ENCODE measurements at places on chromosomes 11 and 22.

GRCh38 chr22:44401783-44402110 lies 89.0 kb upstream of the SHISAL1 start:
- peak; percentile 2 for DNase-seq

DNA sequence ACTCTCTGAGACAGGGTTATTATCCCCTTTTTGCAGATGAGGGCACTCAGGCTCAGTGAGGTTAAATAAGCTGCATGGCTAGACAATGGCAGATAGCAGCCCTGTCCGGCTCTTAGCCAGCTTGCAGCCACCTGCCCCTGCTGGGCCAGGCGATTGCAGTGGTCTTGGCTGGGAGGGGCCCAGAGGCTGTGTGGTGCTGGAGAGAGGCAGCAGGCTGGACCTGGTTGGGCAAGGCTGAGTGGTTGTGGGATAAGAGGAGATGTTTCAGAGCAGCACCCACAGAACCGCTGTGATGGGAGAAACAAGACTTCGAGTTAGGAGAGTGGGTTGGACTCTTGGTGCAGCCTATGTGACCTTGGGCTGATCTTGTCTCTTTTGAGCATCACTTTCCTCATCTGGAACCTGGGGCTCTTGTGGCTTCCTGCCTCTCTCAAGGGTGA lies 25.5 kb downstream of the PTPRJ start:
- no peak for DNase-seq

GRCh38 chr11:117996058-117996457 lies 9.9 kb downstream of the IL10RA start:
- DNase-seq: no peak

DNA sequence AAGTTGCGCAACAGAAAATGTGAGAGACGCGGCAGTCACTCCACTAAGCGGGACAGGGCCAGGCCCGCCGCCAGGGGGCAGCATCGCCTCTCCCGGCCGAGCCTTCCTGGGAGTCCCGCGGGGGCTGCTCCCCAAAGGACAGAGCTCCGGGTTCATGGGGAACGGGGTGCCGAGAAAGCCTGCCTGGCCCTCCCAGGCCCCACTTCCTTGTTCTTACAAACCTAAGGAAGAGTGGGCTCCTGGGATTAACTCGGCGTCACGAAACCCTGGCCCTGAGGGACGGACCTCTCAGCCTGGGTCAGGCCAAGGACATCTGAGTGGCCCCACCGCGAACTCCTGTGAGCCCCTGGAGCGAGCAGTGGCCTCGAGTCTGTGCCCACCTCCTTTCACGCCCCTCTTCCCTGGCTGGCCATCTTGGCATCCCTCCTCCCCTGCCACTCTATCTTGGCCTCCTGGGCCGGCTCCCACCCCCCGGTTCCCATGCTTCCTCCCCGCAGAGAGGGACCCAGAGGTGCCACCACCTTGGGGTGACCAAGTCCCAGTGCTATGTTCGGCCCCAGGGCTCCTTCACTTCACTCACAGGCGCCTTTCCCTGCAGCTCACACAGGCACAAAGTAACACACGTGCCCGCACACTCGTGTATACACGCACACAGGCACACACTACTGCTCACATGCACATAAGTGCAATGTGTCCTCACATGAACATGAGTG lies 99.9 kb upstream of the FGF3 start:
- DNase-seq: peak; percentile 84

DNA sequence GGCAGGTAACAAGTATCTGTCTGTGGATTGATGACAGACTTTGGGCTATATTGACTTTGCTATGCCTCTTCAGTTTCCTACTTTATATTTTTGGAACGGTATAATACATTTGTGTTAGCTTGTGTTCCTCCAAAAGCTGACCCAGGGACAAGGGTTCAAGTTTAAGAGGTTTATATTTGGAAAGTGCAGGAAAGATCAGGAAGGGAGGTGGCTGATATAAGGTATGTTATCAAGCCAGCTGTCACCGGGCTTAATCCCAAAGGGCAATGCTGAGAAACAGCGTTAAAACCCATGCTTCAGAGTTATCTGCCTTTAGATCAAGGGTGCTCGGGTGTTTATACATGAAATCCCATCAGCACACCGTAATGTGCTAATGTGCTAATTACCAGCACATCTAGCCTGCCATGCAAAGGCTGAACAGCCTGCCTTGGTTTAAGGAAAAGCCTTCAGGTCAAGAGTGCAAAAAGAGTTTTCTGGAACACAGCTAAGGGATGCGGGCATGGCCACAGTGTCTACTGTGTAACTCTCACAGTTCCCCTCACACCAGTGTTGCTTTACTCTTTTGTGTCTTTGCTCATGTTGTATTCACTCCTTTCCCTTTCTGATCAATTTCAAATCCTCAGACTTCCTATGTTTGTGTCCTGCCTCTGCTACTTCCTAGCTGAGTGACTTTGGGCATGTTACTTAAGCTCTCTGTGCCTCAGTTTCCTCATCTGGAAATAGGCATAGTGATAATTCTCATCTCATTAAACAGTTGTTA lies 77.5 kb downstream of the BDNF start:
- no peak for DNase-seq

- no peak for DNase-seq
Observed at GRCh38 chr11:15157181-15157580, 42.5 kb downstream of the INSC start.

DNA sequence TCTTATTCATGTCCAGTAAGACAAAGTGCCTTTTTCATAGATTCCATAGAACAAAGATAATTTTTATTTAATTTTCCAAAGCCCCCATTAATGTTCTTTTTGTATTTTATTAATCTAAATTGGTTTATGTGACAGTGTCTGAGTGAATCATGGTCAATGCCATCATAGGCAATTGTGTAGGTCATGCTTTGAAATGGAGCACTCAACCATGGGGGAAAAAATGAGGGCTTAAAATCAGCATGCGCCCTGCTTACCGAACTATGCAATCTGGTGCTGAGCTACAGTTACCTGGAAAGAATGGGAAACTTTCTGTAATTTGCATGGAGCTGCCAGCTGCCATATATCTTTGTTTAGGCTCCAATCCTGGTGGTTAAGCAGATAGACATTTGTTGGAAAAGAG lies 28.4 kb upstream of the RAB38 start:
- no peak for DNase-seq

- no peak for DNase-seq
Observed at GRCh38 chr11:76140912-76141574, 65.3 kb downstream of the WNT11 start.

DNA sequence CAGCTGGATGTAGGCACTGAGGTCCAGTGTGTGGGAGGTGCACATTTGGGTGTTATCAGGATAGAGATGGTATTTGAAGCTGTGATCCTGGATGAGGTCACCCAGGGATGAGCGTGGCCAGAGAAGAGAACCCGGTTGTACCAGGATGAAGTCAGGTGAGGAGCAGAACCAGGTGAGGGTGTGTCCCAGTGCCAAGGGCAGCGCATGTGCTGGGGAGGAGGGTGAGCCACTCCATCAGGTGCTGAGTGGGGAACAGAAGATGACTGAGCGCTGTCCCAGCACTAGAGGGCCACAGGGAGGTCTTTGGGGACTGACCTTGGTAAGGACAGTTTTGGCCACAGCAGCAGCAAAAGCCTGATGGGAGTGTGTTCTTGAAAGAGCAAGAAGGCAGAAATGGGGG lies 2.7 kb downstream of the ARL2 start:
- DNase-seq: no peak

DNA sequence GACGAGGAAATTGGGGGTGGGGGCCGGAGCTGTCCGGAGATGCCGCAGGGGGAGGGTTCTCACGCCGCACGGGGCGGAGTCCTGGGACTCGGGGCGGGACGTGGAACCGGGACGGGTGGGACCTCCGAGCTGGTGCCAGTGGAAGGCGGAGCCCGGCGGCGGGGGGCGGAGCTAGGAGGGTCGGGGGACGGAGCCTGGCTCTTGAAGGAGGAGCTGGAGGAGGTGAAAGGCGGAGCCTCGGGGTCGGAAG lies 271 bp downstream of the FKBP2 start:
- DNase-seq: peak; percentile 100

DNA sequence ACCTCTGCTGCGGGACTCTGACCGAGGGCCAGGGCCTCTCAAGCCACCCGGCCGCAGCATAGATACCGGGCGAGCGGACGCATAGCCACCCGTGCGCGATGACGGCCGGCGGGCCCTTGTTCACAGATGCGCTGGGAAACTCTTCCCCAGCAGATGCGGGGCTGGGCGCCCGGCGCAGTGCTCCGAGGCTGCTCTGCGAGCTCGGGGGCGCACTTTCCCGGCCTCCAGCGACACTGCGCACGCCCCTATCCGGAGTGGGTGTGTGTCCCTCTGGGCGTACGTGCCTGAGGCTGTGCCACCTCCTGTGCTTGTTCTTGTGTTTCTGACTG lies 104.7 kb upstream of the E2F8 start:
- DNase-seq: no peak

GRCh38 chr22:48941903-48942575 lies 885.6 kb downstream of the BRD1 start:
- DNase-seq: no peak

DNA sequence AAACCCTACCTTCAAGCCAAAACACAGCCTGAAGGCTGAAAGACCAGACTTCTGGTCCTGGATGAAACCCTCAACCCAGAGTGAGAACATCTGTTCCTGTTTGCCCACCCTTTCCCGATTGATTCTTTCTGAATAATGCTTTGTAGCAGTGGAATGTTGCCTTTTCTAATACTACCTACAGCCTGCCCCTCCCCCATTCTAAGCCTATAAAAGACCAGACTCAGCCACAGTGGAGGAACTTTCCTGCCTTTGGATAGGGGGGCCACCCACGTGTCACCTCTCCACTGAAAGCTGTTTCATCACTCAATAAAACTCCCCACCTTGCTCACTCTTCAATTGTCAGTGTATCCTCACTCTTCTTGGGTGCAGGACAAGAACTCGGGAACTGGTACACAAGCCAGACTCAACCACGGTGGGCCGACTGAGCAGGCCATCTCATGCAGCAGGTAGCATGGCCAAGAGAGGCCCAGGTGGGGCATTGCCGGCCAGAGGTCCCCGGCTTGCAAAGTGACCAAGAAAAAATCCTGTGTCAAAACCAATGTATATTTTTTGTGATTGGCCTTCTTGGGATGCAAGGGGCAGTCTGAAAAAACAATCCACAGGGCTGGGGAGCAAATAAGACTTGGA lies 6.6 kb upstream of the APOL6 start:
- no peak for DNase-seq

- no peak for DNase-seq
Observed at GRCh38 chr11:380996-381395, 11.7 kb downstream of the B4GALNT4 start.

DNA sequence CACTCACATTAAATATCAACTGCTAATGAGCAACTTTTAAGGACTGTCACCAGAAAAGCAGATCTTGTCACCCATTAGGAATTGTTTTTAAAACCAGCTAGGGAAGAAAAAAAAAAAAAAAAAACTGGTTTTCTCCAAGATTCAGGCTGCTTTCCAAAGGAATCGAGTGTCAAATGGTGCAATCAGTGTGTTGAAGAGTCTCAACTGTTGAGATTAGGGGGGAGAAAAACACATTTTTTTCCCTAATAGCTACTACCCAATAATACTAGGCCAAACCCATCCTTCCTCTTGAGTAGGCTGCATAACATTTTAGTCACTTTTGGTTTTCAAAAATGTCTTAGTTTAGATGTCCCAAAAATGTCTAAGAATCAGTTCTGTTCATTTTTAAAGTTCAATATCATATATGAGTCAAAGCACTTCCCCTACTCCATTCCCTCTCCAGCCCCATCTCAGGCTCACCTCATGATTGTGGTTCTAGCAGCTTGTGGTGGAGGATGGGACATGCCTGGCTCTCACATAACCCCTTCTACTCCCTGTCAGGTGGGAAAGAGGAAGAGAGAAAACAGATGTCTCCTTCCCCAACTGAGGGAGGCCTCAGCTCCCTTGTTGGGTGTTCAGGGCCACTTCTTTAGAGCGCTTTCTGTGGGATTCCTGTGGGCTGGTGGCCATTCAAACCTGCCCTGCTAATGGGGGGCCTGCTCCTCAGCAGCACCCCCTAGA lies 193.6 kb downstream of the CWF19L2 start:
- no peak for DNase-seq

- no peak for DNase-seq
Observed at GRCh38 chr11:33935461-33936456, 43.9 kb upstream of the LMO2 start.

DNA sequence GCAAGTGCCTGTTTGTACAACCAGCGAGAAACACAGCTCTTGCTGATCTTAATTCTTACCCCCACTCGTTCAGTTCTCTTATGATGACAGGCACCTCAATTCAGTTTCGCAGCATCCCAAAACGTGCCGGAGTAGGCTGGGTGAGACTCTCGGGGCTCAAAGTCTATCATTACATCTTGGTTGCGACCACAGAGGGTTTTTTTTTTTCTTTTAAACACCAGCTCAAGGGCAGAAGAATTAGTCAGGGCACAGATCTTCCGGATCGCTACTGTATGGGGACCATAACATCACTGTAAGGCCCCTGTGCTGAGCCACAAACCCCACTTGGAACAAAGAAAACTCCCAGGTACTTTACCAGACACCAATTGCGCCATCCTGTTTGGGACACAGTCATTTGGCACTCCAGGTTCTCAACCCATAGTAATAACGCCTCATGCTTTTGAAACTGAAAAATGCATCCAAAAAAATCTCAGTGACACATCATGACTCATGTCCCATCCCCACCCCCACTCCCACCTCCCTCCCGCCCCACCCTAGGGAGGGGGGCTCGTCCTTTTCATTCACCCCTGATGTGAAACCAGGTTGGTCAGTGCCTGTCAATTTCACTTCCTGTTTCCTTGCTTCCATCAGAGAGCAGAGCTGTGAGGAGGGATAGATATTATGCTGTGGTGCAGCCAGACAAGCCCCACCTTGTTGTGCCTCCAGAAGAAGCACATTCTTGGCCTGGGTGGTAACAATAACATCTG lies 41.0 kb upstream of the CD5 start:
- no peak for DNase-seq

GRCh38 chr11:126212089-126212660 lies 593 bp downstream of the FAM118B start:
- DNase-seq: no peak

DNA sequence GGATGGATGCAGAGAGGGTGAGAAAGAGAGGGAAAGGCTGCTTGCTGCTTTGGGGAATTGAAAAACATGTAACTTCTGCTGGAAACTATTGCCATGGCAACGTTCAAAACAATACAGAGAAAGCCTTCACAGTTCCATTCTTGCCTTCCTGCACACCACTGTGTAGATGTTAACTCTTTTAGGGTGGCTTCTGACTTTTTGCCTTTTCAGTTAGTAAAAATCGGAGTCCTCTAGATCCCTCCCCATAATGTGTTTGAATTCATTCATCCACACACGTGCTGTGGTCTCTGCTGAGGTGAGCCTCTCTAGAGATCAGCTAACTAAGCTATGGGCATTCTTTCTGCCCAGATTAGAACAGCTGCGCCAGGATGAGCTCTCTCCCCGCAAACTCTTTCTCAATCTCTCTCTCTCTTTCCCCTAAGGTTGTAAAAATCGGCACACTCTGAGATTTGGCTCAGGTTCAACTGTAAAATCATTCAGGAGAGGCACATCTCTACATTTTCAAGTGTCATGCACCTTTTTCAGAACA lies 1178.3 kb downstream of the LRRC4C start:
- no peak for DNase-seq

- no peak for DNase-seq
Observed at GRCh38 chr22:31326877-31327276, 19.3 kb downstream of the PATZ1 start.

GRCh38 chr11:34505874-34506273 lies 7.7 kb downstream of the ELF5 start:
- DNase-seq: no peak

- DNase-seq: no peak
Observed at GRCh38 chr22:38566726-38567504, 3.1 kb downstream of the DMC1 start.

- no peak for DNase-seq
Observed at GRCh38 chr11:118156531-118157185, 4.0 kb upstream of the SCN4B start.

All from uterus (tissue), 4 donors.